ENCODE measurements at places on chromosomes 2 and 18.

- peak; percentile 8 for DNase-seq
These were observed 841.6 kb downstream of the TRIB2 start for GRCh38 chr2:13558368-13558767.

- DNase-seq, result peak; percentile 28
These were observed 1.8 kb downstream of the REL start for GRCh38 chr2:60882971-60883753.

DNA sequence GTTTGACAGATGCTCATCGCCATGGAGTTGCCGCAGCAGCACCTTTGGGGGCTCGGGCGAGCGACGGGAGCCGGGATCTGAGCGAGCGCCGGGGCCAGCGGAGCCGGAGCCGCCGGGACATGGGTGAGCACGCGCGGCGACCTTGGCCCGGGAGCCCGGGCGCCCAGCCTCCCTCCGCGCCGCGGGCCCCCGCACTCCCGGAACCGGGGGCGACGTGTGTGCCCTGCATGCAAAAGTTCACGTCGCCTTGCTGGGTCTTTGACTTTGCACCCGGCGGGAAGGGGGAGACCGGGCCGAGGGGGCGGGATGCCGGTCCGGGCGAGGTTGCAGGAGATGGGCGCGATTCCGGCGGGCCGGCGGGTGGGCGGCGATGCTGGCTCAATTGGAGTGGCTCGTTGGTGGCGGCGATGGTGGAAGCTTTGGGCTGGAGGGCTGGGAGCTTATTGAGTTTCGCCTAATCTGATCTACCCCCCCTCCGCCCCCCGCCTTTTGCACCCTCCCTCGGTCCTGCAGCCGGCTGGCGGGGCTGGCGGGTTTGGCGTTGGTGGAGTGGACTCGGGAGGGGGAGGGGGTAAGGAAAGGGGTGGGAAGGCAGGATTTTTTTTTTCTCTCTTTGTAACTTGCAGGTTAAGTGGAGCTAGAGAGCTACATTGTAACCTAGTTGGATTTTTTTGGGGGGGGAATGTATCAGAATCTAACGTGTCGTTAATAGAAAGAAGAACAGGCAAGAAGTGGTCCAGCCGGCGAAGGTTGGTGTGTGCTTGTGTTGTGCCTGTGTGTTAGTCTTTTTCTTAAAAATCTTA is at the start of gene SETBP1:
Gene SETBP1 (plus strand): TSS at position 616 of the 803 bp plus-strand sequence. CDS start 20,459 bp downstream, outside the sequence.
- peak; percentile 74 for DNase-seq

DNA sequence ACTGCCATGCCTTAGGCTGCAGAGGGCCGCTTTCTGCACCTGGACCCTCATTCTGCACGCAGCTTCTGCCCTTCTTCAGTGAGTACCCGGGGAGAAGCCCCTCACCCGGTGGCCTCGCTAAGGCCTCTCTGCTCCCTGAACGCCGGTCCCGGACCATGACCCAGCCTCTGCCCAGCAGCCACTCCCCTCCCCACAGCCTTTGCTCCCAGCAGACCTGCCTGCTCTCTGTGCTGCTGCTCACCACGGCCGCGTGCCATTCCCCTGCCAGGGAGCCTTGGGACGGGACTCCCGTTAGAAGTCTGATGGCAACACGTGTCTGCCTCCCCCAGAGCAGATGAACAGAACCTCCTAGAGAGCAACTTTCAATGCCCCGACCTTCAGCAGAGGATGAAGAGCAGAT is 282.8 kb downstream of the NDUFA10 start:
- no peak for DNase-seq

- DNase-seq, result peak; percentile 16
These were observed 26.8 kb upstream of the MYO1B start for GRCh38 chr2:191218292-191218898.

DNA sequence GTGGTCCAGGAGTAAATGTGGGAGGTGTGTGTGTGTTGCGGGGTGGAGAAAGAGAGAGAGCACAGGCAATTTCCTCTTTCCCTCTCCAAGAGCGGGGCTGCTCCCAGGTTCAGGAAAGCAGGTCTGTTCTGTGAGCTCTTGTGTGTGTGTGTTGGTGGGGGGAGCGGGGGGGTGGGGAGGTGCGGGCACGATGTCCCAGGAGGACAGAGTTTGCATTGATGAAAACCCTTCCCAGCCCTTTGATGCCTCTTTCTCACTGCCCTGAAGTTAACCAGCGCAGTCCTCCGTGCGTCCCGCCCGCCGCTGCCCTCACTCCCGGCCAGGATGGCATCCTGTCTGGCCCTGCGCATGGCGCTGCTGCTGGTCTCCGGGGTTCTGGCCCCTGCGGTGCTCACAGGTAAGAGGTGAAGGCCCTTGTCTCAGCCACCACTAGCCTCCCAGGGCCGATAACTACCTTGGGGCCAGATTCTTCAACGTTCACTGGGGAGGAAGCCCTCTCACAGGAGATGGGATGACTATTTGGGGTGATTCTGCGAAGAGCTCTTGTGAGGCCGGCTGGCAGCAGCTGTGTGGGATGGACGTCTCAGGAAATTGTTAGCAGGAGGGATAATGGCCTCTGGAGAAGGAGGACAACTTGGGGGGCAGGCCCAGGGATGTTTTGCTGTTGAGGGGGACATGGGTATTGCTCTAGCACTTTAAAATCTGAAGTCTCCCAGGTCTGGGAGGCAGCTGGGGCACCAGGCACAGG is at the start of gene SNORC:
Gene SNORC (plus strand): TSS at position 247 of the 748 bp plus-strand sequence. CDS start 78 bp downstream, at position 325.
- DNase-seq, result no peak

DNA sequence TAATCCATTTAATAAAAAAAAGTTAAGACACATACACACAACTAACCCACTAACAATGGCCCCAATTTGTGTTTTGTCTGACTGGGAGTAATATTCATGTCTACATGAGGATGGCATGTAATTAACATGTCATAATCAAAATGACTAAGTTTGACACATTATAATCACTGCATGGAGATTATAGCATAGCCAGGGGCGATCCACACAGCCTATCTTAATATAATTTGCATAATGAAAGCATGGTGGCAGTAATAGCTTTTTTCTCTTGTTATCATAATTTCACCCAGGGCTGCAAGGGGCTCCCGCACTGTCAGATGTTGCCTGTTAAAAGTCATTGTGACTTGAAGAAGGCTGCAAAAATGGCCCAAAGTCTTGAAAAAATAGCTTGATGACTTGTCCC is 243.7 kb downstream of the SMAD2 start:
- no peak for DNase-seq

GRCh38 chr18:42053188-42053781 is 98.3 kb downstream of the PIK3C3 start:
- peak; percentile 24 for DNase-seq

- peak; percentile 68 for DNase-seq
These were observed 129.8 kb upstream of the RAB6C start for GRCh38 chr2:129849559-129850160.

DNA sequence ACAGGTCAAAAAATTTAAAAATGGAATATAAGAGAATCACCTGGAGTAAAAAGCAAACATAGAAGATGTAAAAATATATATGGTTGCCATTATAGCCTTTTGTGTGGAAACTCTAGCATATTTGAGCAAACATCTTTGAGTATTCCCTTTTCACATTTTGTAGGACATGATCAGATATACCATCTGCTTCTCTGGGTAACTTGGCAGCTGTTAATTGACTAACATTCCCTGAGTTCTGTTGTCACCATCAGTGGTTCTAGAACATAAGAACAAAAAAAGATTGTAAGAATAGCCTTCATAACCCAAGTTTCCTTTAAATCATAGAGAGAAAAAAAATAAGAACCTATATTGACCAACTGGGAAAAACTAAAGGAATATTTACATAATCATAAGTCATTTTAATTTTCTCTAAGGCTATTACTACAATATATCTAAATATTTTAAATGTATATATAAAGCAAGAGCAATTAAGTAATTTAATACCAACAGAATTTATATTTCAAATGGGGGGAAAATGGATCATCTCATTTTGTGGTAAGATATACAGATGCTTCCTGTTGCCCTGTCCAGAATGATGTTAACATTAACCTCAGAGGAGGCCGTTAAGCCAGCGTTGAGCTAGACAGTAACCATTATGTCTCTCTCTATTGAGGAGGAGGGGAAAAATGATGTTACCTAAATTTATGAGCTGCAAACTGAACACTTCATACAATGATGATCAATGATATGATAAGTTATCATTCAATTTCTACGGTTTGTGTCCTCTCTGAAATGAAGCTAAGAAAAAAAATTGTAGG is 9.8 kb upstream of the INO80D start:
- DNase-seq, result no peak

- no peak for DNase-seq
These were observed 124.7 kb downstream of the DNAH6 start for GRCh38 chr2:84641021-84641420.

DNA sequence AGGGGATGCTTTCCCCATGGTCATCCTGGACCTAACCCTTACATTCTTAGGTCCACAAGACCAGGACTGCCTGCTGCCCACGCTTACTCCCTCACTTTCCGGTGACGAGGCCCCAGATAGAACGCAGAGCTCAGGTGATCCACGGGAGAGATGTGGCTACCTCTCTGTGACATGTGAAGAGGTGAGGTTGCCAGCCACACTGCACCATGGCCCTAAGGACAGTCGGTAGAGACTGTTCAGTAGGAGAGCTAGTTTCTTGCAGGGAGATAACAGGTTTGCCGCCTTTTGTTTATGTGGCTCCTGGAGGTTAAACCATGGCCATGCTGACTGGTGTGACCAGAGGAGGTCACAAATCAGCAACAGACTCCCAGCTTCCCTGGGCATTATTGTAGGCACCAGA is 71.4 kb downstream of the WDSUB1 start:
- DNase-seq, result no peak

- DNase-seq, result no peak
These were observed 2.6 kb upstream of the HOXD11 start for GRCh38 chr2:176104316-176105077.

- no peak for DNase-seq
These were observed 219.2 kb downstream of the SH3RF3 start for GRCh38 chr2:109348190-109348589.

GRCh38 chr2:210003359-210003758 is 921 bp downstream of the RPE start:
- no peak for DNase-seq

GRCh38 chr2:96374211-96374951 is 38.8 kb downstream of the NCAPH start:
- no peak for DNase-seq

DNA sequence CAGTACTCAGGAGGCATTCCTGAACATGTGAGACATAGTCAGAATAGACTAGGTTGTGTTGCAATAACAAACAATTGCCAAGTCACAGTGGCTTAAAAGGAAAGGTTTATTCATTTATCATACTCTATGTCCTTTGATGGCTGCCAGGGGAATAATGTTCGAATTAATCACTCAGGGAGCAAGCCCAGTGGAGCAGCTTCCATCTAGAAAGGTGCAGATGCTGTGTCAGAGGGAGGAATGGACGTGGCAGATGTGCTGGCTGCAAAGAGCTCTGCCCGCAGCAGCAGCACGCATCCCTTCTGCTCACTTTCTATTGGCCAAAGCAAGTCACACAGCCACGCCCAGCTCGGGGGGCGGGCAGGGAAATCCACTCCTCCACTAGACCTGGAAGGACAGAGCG is 105.9 kb upstream of the AQP4 start:
- no peak for DNase-seq

GRCh38 chr18:3450012-3450798 is at the start of gene TGIF1:
Gene TGIF1, plus strand, starts transcription at chr18:3450172. Its CDS starts 318 bp downstream, at chr18:3450490.
- peak; percentile 40 for DNase-seq

- no peak for DNase-seq
These were observed 8.6 kb upstream of the COBLL1 start for GRCh38 chr2:164850235-164850634.

DNA sequence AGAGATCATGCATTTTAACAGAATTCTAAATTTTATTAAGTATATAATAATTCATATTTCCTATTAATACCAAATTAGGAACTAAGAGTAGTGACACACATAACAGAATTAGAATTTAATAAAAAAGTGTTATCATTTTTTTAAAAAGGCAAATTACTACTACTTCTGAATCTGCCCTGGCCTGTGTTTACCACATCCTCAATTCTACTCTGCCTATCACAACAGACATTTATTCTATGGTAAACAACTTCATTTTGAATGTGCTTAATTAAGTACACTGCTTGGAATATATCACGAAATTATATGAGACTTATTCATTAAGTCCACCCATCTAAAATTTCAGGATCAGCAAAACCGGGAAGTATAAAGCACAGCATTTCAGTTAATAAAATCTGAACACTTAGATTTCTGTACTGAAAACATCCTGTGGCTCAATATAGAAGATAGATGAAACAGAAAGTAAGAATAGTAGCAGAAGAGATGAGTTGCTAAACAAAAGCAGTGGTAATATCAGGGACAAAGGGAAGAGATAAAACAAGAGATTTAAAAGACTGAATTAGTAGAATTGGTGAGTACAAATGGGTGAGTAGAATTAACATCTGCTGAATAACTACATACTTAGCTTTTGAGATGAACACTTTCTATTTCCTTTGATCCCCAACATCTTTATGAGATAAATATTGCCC is 3.7 kb downstream of the SMC6 start:
- peak; percentile 34 for DNase-seq

- DNase-seq, result no peak
These were observed 343.1 kb upstream of the LYPD1 start for GRCh38 chr2:133012847-133013734.

DNA sequence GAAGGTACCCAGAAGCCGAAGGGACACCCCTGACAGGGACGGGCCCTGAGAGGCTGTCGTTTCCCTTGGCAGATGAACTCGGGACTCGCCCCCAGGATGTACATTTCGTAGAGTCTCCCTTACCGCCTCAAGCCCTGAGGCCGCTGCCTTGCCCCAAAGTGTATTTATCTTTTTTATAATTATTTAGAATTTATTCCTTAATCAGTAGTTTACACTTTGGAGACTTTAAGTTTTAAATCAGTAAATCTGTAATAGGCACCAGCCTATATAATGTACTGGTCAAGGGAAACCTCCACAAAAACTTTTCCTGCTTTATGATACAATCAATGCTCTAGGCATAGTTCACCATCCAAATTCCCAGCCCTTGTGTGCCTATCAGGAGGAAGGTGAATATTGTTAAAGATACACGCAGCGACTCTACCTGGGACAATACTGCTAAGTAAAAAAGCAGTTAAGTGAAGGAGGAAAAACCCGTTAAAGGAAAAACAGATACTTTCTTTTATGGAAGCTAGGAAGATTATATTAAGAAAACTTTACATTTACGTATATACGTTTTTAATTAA is 848 bp downstream of the VRK2 start:
- peak; percentile 53 for DNase-seq

DNA sequence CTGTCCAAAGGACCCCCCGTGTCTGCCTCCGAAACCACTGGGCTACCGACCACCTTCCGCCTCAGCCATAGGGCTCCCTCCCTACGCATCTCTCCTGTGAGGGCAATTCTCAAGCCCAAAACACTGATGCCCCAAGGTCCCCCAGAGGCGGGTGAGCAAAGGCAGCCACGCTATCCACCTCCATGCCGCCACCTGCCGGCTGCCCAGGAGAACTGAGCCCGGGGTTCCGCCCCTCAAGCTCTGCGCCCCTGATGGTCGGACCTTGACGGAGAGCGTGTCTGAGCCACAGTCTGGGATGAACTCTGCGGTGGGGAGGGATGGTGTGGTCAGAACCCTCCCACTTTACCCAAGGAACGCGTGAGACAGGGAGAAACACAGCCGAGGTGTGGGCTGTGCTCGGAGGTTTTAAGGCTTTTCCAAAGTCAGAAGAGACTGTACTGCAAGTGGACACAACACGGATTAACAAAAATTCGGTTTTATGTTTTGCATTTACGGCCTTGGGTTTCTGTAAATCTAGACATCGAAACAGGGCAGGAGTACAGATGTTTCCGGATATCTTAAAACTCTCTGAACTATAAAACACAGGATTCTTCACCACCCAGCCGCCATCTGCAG is 114.1 kb downstream of the ZNF516 start:
- DNase-seq, result no peak

- no peak for DNase-seq
These were observed 32.6 kb downstream of the MYL12B start for GRCh38 chr18:3294435-3295080.
